Stimulated activated CD4-positive, alpha-beta T cell treated with anti-CD3 and anti-CD28 coated beads, TNF-alpha, amount 100 ng/mL, for 4 hours (primary cell): ENCODE measurements at places on chromosomes 3 and 15.

DNA sequence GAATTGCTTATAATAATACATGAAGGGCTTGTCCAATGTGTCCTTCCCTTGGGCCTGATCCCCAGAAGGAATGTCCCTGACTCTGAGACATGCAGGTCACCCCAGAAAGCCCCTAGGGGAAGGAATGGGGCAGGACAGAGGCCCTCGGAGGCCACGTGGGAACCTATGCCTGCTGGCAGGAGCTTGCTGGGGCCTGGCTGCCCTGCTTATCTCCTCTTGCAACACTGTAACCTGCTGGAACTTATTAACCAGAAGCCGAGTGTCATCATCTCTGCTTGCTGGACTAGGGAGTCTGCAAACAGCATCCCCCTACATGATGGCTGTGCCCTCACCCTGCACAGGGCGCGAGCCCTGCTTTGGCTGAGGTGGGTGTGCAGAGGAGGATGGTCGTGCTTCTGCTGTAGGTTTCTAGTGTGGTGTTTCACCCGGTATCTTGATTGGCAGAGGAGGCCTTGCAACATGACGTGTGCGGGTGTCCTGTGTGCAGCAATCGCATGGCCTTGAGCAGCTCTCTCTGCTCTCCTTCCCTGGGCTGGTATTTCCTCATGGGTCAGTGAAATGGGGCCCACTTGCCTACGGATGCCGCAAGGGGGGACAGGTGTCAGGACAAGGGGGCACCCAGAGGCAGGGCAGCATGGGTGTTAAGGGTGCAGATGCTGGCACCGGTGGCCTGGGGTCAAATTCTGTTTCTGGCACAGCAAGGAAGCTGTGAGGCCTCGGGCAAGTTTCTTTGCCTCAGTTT is 5.0 kb downstream of the CHST13 start:
- DNase-seq: no peak

DNA sequence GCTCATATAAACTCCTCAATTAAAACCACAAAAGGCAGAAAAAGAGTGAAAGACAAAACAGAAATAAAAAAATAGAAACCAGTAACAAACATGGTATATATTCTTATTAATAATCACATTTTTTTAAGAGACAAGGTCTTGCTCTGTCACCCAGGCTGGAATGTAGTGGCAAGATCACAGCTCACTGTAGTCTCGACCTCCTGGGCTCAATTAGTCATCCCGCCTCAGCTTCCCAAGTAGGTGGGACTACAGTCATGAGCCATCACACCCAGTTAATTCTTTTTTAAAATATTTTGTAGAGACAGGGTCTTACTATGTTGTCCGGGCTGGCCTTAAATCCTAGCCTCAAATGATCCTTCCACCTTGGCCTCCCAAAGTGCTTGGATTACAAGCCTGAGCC is 37.1 kb downstream of the FAM240A start:
- no peak for DNase-seq

DNA sequence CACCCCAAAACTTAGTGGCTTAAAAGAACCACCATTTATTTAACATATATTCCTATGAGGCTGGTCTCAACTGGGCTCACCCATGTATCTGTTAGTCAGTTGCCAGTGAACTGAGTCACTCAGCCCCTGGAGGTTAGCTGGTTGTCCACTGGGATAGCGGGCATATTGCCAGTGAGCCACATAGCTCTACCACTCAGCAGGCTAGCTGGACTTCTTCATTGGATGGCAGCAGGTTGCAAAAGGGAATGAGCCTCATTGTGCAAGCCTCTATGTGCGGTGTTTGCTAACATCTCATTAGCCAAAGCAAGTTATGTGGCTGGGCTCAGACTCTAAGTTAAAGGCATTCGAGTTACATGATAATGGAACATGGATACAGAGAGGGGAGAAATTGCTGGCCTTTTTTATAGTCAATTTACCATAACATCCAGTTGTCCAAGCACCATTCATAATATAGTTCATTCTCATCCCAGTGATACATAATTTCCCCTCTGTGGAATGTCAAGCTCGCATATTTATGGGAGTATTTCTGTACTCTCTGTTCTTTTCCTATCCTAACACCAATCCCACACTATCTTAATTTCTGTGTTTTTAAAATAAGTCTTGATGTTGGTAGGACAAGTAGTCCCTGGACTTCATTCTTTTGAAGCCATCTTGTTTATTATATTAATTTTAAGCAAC is 8.7 kb downstream of the BTD start:
- no peak for DNase-seq

DNA sequence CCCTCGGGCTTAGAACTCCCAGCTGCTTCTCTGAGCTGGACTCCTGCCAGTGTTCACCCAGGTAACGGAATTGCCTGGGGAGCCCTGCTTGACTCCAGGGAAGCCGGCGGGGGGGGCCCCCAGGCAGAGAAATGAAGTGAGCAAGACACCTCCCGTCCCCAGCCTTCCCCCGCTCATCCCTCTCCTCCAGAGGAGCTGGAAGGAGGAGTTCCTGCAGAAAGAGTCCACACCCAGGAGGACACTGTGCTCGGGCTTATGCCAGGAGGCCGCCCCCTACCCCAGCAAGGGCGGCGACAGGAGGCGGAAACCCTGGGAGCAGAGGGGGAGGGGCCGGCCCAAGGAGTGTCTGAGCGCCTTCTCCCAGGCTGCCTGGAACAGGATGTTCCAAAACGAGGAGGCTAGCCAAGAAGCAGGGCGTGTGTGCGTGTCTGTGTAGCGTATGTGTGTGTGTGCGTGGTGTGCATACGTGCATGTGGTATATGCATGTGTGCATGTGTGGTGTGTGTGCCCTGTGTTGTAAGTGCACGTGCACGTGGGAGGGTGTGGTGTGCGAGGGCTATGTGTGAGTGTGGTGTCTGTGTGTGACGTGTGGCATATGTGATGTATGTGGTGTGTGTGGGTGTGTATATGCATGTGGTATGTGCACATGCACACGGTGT is 511.3 kb downstream of the SHQ1 start:
- DNase-seq: no peak

GRCh38 chr3:185311991-185312390 is 50.9 kb upstream of the MAP3K13 start:
- DNase-seq: no peak

- no peak for DNase-seq
Observed at GRCh38 chr15:38190501-38190900, 62.1 kb upstream of the SPRED1 start.

- no peak for DNase-seq
Observed at GRCh38 chr15:94177112-94177511, 54.2 kb upstream of the MCTP2 start.

DNA sequence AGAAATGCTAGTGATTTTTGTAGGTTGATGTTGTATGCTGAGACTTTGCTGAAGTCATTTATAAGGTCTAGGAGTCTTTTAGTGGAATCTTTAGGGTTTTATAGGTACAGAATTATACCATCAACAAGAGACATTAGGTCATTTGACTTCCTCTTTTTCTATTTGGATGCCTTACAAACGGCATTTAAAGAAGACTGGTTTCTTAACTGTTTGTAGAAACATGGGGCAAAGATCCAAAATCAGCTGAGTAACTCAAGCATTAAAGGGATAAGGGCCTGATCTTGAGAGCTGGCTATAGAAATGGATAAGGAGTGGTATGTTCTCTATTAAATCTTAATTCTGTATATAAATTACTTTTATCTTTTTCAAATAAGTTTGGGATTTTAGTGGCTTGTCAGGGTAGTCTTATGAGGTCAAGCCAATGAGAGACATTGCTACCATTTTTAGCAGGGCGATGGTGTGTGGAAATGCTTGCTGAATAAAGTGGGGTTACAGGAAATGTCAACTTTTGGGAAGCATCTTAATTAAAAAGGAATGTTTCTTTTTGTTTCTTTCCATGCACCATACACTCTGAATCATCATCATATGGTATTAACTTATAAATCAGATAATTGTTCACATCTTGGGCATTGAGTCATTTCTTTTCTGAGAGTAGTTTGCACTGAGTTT is 197.7 kb upstream of the GBE1 start:
- no peak for DNase-seq

DNA sequence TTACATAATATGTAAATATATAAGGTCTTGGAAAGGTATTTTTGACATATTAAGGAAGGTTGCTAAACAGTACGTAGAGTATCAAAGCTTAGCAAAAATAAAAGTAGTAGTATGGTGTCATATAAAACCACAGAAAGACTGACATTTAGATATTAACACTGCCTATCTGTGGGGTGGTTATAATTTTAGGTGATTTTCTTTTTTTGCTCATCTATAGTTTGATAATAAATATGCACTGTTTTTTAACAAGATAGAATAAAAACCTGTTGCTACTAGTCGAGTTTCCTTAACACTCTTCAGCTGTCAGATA is 40.7 kb downstream of the ETV5 start:
- DNase-seq: no peak

- no peak for DNase-seq
Observed at GRCh38 chr3:13013566-13013965, 59.7 kb downstream of the IQSEC1 start.

DNA sequence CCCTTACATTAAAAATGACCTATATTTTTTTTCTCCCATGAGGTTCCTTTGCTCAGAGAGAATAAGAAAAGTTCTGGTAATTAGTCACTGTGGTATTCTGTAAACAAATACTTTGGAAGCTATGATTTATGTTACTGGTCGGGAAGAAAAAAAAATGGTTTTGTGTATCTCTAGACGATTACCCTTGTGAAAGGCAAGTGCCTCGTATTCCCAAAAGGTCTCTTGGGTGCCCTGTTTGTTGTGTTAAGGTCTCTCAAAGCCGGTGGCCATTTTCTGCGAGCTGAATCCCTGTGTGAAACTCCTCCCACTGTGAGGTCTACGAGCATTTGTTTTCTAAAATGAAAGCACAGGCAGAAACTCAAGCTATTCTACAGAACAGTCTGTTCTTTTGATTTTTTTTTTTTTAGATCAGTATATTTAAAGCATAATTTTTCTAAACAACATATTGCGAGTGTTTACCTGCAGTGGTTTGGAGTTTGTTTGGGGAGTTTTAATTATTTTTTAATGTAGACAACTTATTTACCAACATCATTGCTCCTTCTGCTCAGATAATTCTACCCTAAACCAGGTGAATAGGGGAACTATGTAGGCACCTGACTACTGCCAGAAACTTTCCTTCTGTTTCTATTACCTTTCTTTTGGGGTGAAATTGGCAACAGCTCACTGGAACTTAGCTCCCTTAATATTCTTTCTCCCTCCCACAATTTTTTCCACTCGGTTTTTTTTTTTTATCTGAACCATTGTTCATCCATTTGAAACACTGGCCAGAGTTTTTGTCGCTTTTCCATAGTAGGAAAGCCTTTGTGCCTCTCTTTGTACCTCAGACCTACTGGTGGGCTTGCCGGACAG is 44.0 kb downstream of the ZBTB38 start:
- DNase-seq: peak; percentile 16
